NCI-H526 (cell line): ENCODE measurements at places on chromosomes 5 and 9.
A peak's percentile ranks its signal among the peaks of the same experiment; 100 is the strongest.

DNA sequence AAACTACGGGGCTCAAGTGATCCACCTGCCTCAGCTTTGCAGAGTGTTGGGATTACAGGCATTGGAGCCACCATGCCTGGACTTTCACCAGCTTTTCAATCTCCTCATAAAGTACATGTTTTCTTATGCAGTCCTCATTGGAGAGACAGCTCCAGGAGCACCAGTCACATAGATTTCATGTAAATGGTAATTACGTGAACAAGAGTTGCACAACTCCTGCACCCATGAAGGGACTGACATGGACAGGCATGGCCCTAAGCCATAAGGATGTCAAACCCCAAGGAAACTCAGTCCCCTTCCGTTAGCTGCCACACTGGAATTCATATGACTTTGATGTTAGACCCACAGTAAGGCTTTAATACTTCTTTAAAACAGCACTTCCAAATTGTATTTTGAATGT, 7.6 kb upstream of the ADGRV1 start:
- no peak for DNase-seq

GRCh38 chr5:32506799-32507198, 62.3 kb upstream of the ZFR start:
- no peak for DNase-seq

- no peak for DNase-seq
These were observed 309.4 kb downstream of the PARP8 start for GRCh38 chr5:50975840-50976239.

DNA sequence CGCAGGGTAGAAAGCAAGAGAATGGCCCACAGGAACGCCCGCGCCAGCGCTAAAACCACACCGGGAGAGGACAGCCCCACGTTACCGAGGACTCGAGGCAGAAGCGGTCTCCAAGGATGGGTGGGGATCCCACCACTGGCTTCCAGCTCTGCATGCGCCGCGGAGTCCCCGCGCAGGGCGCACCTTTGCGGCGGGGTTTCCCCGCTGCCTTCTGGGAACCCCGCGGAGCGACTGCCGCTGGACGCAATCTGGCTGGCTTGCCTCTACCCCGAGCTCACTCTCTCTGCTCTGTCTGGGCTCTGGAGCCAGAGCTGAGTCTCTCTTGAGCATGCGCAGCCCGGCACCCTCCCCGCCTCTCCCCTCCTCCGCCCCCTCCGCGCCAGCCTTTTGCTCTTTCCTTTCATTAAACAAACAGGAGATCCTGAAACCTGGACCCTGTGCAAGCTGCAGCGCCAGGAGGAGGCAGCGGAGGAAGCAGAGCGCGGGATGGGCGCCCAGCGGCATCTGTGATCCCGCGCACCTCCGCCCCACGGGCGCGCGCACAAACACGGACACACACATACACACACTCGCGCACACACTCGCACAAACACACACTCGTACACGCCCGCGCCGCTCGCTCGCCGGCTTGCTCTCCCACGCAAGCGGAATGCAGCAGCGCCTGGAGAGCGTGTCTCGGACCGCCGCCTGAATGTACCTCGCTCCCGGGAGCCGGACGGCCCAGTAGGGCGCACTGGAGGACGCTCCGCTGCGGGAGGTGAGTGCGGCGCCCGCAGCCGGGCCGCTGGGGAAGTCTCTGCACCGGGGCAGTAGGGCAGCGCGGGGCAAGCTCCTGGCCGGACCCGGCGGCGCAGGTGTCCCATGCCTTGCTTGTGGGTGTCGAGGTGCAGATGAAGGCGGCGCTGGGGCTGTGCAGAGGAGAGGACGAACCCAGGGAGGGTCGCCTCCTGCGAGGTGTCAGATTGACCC, at the start of gene PLPPR1:
TSS of gene PLPPR1 (plus strand) at position 382 of the 969 bp plus-strand sequence.
- DNase-seq = peak; percentile 92

- no peak for DNase-seq
These were observed 13.3 kb downstream of the CDC26 start for GRCh38 chr9:113261917-113262671.

DNA sequence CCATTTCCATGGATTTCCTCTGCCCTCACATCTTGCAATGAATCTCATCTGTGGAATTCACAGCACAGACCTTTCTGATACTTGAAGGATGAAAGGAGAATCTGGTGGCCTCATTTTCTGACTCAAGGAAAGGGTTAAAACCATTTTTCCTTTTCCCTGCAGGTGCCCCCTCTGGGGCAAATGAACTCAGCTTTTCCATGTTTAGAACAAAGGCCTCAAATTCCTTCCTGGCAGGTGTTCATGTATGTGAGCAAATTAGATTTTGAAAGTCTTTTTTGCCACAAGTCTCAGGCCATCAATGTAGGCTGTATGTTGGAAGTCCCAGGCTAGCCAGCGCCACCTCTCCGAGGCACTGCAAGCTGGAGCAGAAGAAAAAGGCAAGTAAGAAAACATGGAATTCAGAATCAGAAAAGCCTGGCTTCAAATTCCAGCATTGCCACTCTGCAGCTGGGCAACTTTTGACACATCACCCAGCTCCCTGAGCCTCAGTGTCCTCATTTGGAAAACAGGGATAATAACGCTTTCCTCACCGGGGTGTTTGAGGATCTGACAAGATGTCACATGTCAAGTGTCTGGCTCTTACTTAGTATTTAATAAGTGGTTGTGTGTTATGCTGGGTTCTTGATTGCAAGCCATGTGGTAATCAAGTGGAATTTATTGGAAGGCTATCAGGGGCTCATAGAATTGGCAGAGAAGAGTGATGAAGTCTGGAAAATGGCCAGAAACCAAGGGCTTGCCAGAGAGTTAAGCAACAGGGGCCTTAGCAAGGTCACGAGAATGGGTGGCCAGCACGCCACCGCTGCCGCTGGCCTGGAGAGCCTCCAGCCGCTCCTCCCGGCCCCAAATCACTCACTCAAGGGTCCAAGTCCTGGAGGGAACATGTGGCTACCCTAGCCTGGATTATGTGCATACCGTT, 48.4 kb upstream of the SMIM23 start:
- DNase-seq = no peak

DNA sequence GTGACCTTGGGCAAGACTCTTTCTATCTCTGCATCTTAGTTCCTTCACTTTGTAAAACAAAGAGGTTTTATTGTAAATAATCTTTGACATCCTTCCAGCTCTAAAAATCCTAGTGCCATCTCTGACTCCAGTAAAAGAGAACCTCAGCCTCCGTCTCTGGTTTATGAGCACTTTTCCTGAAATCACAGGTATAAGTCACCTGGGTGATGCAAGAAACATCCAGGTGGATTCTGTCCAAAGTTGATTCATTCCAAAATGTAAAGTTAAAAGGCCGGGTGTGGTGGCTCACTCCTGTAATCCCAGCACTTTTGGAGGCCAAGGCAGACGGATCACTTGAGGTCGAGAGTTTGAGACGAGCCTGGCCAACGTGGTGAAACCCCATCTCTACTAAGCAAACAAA, 21.1 kb upstream of the UBAP2 start:
- no peak for DNase-seq

DNA sequence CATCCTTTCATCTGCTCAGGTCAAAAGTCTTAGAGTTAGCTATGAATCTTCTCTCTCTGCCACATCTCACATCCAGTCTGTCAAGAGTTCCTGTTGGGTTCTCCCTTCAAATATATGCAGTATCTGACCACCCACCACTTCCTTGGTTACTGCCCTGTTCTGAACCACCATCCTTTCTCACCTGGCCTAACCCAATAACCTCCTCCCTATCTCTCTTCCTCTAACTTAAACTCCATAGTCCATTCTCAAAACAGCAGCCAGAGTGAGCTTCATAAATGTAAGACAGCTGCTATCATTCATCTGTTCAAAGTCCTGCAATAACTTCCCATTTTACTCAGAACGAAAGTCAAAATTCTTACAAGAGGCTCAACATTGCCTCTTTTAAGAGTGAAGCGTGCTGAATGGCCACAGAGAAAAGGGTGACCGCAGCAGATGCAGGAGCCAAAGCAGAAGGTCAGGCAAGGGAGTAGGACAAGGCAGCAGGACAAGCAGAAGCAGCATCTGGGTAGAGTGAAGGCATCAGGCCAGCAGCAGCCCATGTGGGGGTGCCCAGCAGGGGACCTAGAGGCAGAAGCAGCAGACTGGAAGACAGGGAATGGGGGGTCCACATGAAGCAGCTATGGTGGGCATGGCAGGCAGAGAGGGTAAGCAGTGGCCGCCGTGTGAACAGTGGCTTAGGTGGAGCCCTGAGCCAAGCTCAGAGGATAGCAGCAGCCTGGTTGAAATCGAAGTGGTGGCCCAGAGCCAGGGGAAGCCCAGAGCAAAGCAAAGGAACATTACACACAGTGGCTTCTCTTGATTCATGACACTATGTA, 39.3 kb upstream of the CDC42SE2 start:
- DNase-seq = no peak

GRCh38 chr9:84285381-84285780, 55.2 kb downstream of the SLC28A3 start:
- DNase-seq = no peak

DNA sequence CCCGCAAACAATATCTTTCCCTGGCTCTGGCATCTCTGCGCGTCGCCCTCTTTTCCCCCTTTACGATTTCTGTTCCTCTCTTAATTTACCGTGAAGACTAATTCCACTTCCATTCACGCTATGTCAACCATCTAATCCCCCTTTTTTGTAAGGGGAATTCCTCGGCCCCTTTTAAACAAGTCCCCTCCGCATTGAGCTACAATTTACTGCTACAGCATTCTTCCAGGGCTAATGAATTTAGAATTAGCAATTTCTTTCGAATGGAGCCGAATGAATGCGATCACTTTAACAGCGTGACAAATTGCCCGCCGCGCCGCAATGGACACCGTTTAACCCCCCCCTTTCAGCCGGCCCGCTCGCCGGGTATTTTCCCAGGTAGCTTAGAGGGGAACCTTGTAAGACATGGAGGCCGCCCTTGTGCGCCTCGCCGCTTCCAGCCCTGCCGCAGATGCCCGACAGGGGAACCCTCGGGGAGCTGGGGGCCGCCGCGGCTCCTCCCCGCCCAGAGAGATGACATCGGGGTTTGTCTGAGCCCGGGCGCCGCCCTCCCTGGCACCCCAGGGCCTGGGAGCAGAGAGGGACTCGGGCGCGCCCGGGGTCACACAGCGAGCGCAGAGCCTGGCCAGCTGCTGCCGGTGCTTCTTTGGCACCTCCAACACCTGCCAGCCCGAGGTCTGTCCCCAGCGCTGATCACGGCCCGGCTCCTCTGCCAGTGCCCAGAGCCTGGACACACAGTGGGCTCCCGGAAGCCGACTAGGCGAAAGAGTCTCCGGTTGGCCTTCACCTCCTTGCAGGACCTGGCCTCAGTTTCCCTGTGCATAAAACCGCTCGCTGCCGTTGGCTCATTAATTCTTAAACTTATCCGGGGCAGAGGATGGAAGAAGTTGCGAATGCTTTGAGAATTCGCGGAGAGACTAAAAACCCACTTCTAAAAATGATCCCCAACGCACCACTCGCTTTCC, 1.3 kb downstream of the PRDM12 start:
- no peak for DNase-seq

DNA sequence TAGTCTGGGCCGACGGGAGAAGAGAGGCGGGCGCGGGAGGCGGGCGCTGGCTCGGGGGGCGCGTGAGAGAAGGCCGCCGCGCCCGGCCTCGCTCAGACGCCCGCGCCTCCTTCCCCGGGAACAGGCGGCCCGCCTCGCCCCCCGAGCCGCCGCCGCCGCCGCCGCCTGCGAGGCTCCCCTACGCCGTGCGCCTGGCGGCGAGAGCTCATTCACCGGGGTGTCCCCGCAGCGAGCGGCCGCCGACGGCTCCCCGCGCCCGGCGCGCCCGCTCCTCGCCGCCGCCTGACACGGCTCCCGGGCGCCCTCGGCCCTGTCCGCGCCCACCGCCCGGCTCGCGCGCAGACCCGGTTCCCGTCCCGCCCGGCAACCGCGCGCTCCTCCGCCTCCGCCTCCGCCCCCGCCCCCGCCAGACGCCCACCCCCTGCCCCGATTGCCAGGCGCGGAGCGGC, at the start of gene GNAQ:
TSS of gene GNAQ (minus strand) at position 368 of the 449 bp plus-strand sequence. CDS start 576 bp downstream, outside the sequence.
- DNase-seq = peak; percentile 75

DNA sequence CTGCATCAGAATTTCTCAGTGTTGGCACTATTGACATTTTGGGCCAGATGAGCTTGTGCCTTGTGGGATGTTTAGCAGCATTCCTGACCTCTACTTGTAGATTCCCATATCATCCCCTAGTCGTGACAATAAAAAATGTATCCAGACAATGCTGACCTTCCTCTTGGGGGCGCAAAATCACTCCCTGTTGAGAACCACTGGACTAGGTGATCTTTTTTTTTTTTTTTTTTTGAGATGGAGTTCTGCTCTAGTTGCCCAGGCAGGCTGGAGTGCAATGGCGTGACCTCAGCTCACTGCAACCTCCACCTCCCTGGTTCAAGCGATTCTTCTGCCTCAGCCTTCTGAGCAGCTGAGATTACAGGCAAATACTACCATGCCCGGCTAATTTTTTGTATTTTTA, 22.6 kb downstream of the STXBP1 start:
- DNase-seq = peak; percentile 20

- DNase-seq = no peak
These were observed 38.0 kb upstream of the CCDC152 start for GRCh38 chr5:42718591-42718990.

DNA sequence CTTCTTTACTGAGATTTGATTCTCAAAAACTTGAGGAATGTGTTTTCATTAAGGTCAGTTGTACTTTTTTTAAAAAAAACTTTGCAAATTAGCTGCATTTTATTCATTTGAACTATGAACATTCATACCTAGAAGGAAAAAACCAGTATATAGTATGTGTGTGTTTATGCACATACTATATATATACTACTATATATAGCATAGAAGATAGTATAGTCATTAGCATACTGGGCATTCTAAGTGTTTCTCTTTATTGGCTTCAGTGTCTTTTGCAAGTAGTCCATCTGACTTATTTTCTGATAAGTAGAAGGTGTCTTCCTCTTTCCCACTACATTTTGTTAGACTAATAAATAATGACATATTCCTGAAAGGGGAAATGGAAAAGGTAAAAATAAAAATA, 33.0 kb downstream of the ELOVL7 start:
- no peak for DNase-seq

GRCh38 chr9:133353548-133353947, 2.7 kb downstream of the SURF1 start:
- DNase-seq = no peak

GRCh38 chr9:102405218-102405867, 589.8 kb upstream of the CYLC2 start:
- no peak for DNase-seq

GRCh38 chr5:173328844-173329490, 753 bp upstream of the STC2 start:
- DNase-seq = peak; percentile 56
